ENCODE measurements at places on chromosomes 1 and 21. TPM values are rescaled to one million over a fixed set of nuclear protein-coding genes. Genes with fewer than 3 reads are reported as not detected.

The CA6 gene
- total RNA-seq = not detected

The S100A7A gene
- total RNA-seq = not detected

The IGSF21 gene
- not detected for total RNA-seq

The LCE2A gene
- not detected for total RNA-seq

The WNT4 gene
- total RNA-seq = 1.1 TPM

Measured in bronchial epithelial cell (primary cell).